ENCODE measurements at places on chromosomes 5 and 9. TPM values are rescaled to one million over a fixed set of nuclear protein-coding genes. Genes with fewer than 3 reads are reported as not detected.

ZDHHC11 gene
- total RNA-seq, result 10.8 TPM

DNA sequence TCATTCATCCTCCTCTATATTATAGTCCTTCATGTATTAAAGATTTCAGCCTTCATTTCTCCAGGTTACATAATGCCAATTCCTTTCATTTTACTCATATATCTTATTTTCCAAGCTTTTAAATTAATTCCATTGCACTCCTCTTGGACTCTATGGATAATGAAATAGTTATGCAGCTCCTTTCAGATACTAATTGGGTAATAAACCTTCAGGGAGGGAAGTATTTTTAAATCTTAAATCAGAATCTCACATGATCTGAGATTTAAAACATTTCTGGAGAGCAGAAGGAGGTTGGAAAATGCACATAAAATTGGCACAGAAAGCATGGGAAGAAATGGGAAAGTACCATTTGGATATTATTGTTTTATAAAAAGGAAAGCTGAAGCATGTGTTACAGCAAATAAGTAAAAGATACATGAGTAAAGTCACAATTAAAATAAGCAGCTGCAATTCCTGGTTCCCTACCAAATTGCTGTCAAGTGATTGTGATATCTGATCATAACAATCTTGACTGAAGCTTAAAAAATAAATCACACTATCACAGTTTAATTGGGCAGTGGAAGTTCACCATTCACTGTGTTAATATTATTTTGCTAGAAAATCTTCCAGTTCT lies 257.9 kb upstream of the NREP start:
- no peak overlapping the region for H3K27ac ChIP-seq
- no peaks in the 10 kb centered on the region for H3K36me3 ChIP-seq
- no peak for DNase-seq
- no peak overlapping the region for H3K4me3 ChIP-seq

- no peak overlapping the region for H3K27ac ChIP-seq
- H3K36me3 ChIP-seq, result no peaks in the 10 kb centered on the region
- no peak overlapping the region for H3K4me3 ChIP-seq
These were observed 80.0 kb upstream of the JAK2 start for GRCh38 chr9:4905135-4905490.

TNFSF15 gene
- total RNA-seq, result 0.16 TPM

- H3K4me3 ChIP-seq, result no peak overlapping the region
- no peaks in the 10 kb centered on the region for H3K27me3 ChIP-seq
- H3K4me1 ChIP-seq, result no peaks in the 10 kb centered on the region
- H3K36me3 ChIP-seq, result no peaks in the 10 kb centered on the region
- DNase-seq, result no peak
- no peak overlapping the region for H3K27ac ChIP-seq
These were observed 186.3 kb upstream of the EGFLAM start for GRCh38 chr5:38071831-38072694.

WNK2 gene
- 61.4 TPM for total RNA-seq
